Spleen (tissue), 13 donors: ENCODE measurements at places on chromosomes 5 and 9. TPM values are rescaled to one million over a fixed set of nuclear protein-coding genes. Genes with fewer than 3 reads are reported as not detected.

GRCh38 chr9:27126670-27127069 lies 17.6 kb downstream of the TEK start:
- no peaks in the 10 kb centered on the region for H3K27me3 ChIP-seq
- H3K27ac ChIP-seq, result no peak overlapping the region
- H3K36me3 ChIP-seq, result no peaks in the 10 kb centered on the region

GRCh38 chr5:138990986-138991590 lies 116.0 kb upstream of the LRRTM2 start:
- no peaks in the 10 kb centered on the region for H3K4me1 ChIP-seq
- H3K4me3 ChIP-seq, result no peak overlapping the region
- no peaks in the 10 kb centered on the region for H3K27me3 ChIP-seq
- DNase-seq, result no peak

DNA sequence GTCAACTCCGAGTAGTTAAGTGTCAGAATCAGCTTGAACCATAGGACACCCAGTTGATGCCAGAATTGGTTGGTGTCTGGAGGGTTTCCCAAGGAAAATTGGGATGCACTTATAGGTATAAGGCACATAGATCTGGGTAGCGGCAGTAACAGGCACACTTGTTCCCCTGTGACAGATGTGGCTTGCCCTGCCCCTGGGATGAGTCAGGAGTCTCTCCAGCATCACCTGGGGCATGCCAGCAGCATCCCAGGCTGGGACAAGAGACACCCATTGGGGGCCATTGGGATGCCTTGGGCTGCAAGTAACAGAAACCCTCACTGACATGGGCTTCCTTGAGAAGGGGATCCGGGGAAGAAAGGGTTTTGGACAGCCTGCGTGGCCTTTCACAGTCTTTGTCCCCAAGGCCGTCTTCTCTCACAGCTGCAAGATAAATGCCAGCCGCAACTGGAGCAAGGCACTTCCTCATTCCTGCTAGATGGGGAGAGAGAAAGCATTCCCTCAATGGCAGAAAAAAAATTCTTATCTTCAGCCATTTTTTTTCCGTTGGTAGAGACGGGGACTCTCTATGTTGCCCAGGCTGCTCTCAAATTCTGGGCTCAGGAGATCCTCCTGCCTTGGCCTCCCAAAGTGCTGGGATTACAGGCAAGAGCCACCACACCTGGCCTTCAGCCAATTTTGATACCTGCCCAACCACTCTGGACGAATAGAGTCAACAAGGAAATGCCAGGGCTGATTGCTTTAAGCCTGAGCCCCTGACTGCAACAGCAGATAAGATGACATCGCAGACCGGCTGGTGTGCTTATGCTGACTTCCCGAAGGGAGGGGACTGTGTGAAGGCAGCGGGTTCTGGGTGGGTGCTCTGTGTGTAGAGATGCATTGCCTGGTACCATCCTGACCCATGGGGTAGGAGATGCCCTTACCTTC lies 13.3 kb upstream of the RNF130 start:
- H3K36me3 ChIP-seq, result no peaks in the 10 kb centered on the region
- H3K27ac ChIP-seq, result peak overlapping the region; percentile 9
- no peak for DNase-seq
- H3K27me3 ChIP-seq, result no peaks in the 10 kb centered on the region
- no peaks in the 10 kb centered on the region for H3K4me1 ChIP-seq

- peak overlapping the region; percentile 85 for H3K4me3 ChIP-seq
- H3K27me3 ChIP-seq, result no peaks in the 10 kb centered on the region
- peaks cover 15% of the 10 kb centered on the region for H3K36me3 ChIP-seq
- H3K27ac ChIP-seq, result peak overlapping the region; percentile 99
These were observed 1.6 kb downstream of the CSNK1A1 start for GRCh38 chr5:149549461-149550267.

Gene TMC1
- not detected for total RNA-seq
